ENCODE measurements at places on chromosomes 4 and X.

- DNase-seq, result no peak
These were observed 2.0 kb downstream of the ADGRL3 start for GRCh38 chr4:61201961-61202637.

GRCh38 chr4:118711052-118711451, 25.9 kb downstream of the METTL14 start:
- DNase-seq, result no peak

- no peak for DNase-seq
These were observed 15.5 kb upstream of the ADD1 start for GRCh38 chr4:2827874-2828751.

DNA sequence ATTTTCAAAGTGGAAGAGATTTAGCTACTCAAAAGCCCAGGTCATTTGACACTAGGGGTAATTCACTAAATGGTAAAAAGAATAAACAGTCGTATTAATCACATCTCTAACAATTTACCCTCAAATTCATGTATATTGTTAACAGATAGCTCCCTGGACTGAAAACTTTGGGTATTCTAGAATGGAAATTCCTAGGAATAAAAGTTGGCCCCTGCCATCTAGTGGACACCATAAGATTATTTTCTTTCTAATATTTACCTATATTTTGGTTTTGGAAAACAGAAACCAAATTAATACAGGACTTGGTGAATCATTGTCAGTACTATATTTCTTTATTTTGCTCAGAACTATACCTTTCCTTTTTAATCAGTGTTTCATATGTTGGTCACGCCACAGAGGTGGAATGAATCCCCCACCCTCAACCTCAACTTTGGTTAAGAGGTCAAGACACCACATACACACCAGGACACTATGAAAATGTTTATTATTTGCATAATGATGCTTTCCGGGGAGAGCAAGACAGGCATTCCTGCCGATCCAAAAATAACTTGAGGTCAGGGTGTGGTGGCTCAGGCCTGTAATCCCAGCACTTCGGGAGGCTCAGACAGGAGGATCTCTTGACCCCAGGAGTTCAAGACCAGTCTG, 96.2 kb upstream of the APOOL start:
- DNase-seq, result no peak

DNA sequence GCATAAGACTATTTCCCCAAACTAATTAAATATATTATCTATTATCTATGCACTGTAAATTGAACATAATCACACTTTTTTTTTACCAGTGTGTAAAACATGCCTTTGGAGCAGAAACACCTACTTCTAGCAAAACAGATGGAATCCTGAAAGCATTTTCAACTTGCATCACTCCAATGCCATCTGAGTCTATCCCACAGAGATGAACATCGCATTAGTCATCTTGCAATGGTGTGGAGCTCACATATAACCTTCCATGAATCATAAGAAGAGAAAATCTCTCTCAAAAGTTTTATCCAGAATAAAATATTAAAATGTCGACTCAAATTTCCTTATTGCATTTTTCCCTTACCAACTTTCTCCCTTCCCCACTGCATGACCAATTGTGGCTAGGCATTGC, 406.7 kb upstream of the ACTRT1 start:
- DNase-seq, result no peak

DNA sequence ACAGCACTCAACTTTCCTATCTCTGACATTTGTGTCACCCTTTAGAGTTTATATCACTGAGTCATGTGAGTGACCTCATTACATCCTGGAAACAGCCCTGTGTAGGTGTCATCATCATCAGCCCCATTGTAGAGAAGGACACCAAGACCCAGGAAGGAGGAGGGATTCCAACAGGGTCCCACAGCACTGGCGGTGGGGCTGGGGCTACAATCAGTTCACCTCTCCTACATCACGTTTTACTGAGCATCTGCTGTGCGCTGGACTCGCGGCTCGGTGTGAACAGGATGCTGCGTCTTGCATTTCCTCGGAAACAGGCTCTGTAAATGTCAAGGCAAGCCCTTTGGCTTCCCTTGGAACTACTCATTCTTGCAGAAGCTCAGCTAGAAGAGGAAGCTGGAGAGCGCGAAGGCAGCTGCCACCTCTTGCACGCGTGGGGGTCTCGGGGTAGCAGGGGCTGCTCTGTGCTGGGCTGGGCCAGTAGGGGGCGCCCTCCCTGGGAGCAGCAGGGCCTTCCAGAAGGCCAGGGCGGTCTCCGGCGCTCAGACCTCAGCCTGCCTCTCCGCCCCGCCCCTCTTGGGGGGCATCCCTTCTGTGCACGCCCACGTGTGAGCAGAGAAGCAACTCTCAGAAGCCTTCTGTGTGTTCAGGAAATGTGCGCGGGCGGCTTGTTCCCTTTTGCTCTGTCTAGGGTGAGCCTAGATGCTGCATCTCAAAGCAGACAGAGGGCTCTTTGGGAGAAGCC, 29.0 kb downstream of the REELD1 start:
- DNase-seq, result peak; percentile 32

GRCh38 chr4:123838474-123838873, 441.9 kb downstream of the SPRY1 start:
- DNase-seq, result no peak

DNA sequence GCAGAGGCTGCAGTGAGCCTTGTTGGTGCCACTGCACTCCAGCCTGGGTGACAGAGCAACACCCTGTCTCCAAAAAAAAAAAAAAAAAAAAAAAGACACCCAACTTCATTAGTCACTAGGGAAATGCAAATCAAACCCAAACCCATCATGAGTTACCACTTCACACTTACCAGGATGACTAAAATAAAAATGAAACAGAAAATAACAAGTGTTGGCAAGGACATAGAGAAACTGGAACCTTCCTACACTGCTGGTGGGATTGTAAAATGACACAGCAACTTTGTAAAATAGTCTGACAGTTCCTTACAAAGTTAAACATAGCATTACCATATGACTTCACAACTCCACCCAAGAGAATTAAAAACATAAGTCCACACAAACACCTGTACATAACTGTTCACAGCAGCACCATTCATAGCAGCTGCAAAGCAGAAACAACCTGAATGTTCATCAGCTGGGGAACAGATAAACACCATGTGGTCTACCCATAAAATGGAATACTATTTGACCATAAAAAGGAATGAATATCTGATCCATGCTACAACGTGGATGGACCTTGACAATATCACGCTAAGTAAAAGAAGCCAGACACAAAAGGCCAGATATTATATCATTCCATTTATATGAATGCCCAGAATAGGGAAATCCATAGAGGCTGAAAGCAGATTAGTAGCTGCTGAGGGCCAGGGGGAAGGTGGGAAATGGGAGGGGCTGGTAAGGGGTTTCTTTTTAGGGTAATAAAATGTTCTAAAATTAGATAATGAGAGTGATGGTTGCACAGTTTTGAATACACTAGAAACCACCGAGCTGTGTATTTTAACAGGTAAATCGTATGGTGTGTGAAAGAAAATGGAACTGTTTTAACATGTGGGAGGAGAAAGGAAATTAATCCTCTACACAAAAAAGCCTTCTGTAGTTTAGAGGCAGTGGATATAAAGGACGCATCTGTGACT, 18.3 kb downstream of the CD99L2 start:
- DNase-seq, result no peak

- no peak for DNase-seq
These were observed 249.6 kb downstream of the COL25A1 start for GRCh38 chr4:109052821-109053220.

- DNase-seq, result no peak
These were observed 142.9 kb downstream of the BCOR start for GRCh38 chrX:39954851-39955250.

- no peak for DNase-seq
These were observed 22.1 kb downstream of the PKD2 start for GRCh38 chr4:88029556-88029955.

GRCh38 chr4:96356591-96357370, 516.9 kb downstream of the PDHA2 start:
- DNase-seq, result no peak
